SJSA1 (cell line): ENCODE measurements at places on chromosomes 3 and 15. TPM values are rescaled to one million over a fixed set of nuclear protein-coding genes. Genes with fewer than 3 reads are reported as not detected.

Gene ITGA11
- 0.34 and 2.0 TPM in 2 replicates for total RNA-seq

Gene ALDH1L1
- total RNA-seq, result not detected in 2 replicates

Gene SCG3
- not detected in 2 replicates for total RNA-seq

Gene CHDH
- 0.47 TPM in 1 of 2 replicates, not detected in the other for total RNA-seq

Gene PAK6
- 0.05 and 0.09 TPM in 2 replicates for total RNA-seq

Gene ADPRH
- 1.3 and 2.0 TPM in 2 replicates for total RNA-seq

Gene DISP2
- total RNA-seq, result 0.21 and 0.28 TPM in 2 replicates

Gene INSYN1
- total RNA-seq, result 0.09 TPM in 1 of 2 replicates, not detected in the other

Gene MUC20
- total RNA-seq, result not detected in 2 replicates

Gene MELTF
- total RNA-seq, result 1.7 and 8.2 TPM in 2 replicates

Gene GP5
- total RNA-seq, result not detected in 2 replicates

Gene RTP1
- not detected in 2 replicates for total RNA-seq

Gene PTX3
- total RNA-seq, result 8.1 and 10.5 TPM in 2 replicates

Gene PLA2G4D
- not detected in 2 replicates for total RNA-seq

Gene GP9
- total RNA-seq, result not detected in 2 replicates

Gene ELL3
- total RNA-seq, result 2.2 and 2.8 TPM in 2 replicates

Gene UBE2Q2
- total RNA-seq, result 40.1 and 52.8 TPM in 2 replicates

Gene SPSB4
- total RNA-seq, result 0.05 TPM in 1 of 2 replicates, not detected in the other

Gene ARHGEF26
- total RNA-seq, result 12.0 and 14.9 TPM in 2 replicates

Gene RARB
- 11.7 and 17.9 TPM in 2 replicates for total RNA-seq

Gene MAN2C1
- 55.7 and 122 TPM in 2 replicates for total RNA-seq

Gene SLCO2A1
- total RNA-seq, result 0.16 TPM in 1 of 2 replicates, not detected in the other

Gene STRA6
- 0.18 TPM in 1 of 2 replicates, not detected in the other for total RNA-seq

DNA sequence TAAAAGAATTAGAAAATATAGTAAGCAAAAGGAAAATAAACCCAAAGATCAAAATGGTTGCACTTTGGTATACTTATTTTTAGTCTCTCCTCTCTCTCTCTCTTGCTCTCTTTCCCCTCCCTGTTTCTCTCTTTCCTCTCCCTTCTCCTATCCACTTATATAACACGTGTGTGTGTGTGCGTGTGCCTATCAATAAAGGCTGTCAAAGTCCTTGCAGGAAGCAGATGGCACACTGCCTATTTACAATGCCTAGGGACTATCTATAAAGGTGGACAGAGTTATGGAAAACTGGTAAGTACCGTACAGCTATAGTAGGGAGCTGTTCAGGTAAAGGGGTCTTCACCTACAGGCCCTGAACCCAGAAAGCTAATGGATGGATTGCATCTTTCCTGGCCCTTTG lies 161.6 kb downstream of the SQOR start:
- no peaks in the 10 kb centered on the region for H3K36me3 ChIP-seq
- peaks cover 2% of the 10 kb centered on the region; the same call in 1 of the 2 replicates for H3K4me1 ChIP-seq
- no peaks in the 10 kb centered on the region for H3K27me3 ChIP-seq
- no peak overlapping the region for H3K27ac ChIP-seq
- DNase-seq, result no peak

DNA sequence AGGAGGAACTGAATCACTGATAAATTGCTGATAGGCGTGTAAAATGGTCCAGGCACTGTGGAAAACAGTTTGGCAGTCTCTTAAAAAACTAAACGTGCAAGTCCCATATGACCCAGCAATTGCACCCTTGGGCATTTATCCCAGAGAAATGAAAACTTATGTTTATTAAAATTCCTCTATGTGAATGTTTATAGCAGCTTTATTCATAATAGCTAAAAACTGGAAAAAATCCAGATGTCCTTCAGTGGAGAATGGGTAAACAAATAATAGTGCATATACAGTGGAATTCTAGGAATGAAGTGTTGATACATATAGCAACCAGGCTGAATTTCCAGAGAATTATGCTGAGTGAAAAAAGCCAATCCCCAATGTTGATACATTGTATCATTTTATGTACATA lies 482.2 kb upstream of the PDZRN3 start:
- H3K4me1 ChIP-seq, result no peaks in the 10 kb centered on the region
- H3K27ac ChIP-seq, result no peak overlapping the region
- DNase-seq, result no peak
- no peak overlapping the region for H3K4me3 ChIP-seq
- H3K36me3 ChIP-seq, result no peaks in the 10 kb centered on the region
- no peaks in the 10 kb centered on the region for H3K27me3 ChIP-seq

DNA sequence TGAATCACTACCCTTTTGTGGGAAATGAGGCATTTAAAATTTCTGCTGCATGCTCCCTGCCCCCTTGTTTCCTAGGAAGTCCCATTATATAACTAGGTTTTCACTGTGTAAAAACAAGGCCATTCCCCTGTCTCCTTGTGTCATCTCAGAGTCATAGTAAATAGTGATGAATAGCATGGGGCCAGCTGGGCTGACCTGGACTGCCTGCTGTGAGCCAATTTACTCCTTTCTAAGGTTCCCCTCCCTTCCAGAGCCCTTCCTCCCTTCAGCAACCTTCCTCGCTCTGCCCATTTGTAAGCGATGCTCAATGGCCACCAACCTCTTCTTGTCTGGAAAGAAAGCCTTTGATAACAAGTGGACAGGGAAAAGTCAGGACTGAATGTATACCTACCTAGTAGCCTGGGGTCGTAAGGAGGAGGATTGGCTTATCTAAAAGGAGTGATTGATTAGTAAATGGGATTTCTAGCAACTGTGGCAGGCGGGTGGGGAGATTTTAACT lies 11.7 kb downstream of the ITGA11 start:
- no peak for DNase-seq
- H3K27ac ChIP-seq, result no peak overlapping the region
- H3K4me1 ChIP-seq, result no peaks in the 10 kb centered on the region
- no peaks in the 10 kb centered on the region for H3K27me3 ChIP-seq
- no peaks in the 10 kb centered on the region for H3K36me3 ChIP-seq

- H3K4me1 ChIP-seq, result peaks cover 80% of the 10 kb centered on the region
- H3K4me3 ChIP-seq, result peak overlapping the region; percentile 1; the same call in 1 of the 2 replicates
- H3K27me3 ChIP-seq, result no peaks in the 10 kb centered on the region
These were observed 5.3 kb downstream of the INAFM2 start for GRCh38 chr15:40328751-40329150.

- DNase-seq, result no peak
- H3K4me1 ChIP-seq, result no peaks in the 10 kb centered on the region
- no peak overlapping the region for H3K4me3 ChIP-seq
- no peaks in the 10 kb centered on the region for H3K27me3 ChIP-seq
- no peaks in the 10 kb centered on the region for H3K36me3 ChIP-seq
- H3K27ac ChIP-seq, result no peak overlapping the region
These were observed 227.2 kb downstream of the XXYLT1 start for GRCh38 chr3:195043607-195044339.

DNA sequence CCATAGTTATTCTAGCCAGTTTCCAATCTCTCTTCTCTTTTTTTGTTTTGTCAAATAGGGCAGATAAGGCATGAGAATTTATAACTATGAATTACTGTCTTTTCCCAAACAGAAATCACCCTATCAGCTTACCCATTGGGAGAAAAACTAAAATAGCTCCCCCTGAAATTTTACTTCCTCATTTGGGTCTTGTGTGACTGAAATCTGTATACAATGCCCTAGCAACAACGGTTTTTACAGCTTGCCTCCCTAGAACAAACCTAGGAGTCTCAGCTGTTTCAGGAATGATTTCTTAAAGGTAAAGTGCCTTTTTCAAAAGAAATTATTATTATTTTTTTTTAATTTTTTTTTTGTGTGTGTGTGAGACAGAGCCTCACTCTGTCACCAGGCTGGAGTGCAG lies 56.8 kb downstream of the CD86 start:
- H3K36me3 ChIP-seq, result no peaks in the 10 kb centered on the region
- H3K27ac ChIP-seq, result no peak overlapping the region
- no peaks in the 10 kb centered on the region for H3K27me3 ChIP-seq

- no peak overlapping the region for H3K27ac ChIP-seq
- no peaks in the 10 kb centered on the region for H3K36me3 ChIP-seq
- H3K4me3 ChIP-seq, result no peak overlapping the region
These were observed 727.7 kb downstream of the NTRK3 start for GRCh38 chr15:87528873-87529272.

- H3K36me3 ChIP-seq, result no peaks in the 10 kb centered on the region
- no peak for DNase-seq
- no peak overlapping the region for H3K27ac ChIP-seq
These were observed 32.0 kb downstream of the LSAMP start for GRCh38 chr3:116413319-116413718.

GRCh38 chr3:83093222-83093572 lies 1331.8 kb upstream of the GBE1 start:
- no peaks in the 10 kb centered on the region for H3K36me3 ChIP-seq
- no peak overlapping the region for H3K4me3 ChIP-seq
- H3K27ac ChIP-seq, result no peak overlapping the region
- no peak for DNase-seq
- H3K4me1 ChIP-seq, result no peaks in the 10 kb centered on the region

DNA sequence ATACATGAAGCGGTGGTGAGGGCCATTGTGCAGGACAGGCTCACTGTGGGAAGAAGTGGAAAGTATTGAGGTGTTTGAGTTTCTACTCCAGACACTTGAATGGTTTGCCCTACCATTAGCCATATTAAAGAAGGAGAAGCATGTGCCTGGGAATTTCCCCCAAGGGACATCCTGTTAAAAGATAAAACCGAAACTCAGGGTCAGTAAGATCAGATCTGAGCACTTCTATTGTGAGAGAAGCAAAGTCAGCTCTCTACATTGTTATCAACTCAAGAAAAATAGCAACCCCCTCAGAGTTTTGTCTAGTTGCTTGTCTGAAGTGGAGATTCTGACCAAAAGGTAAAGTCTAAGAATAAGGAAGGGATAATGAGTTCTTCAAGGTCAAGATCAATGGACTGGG lies 269.8 kb downstream of the CHST2 start:
- H3K27me3 ChIP-seq, result no peaks in the 10 kb centered on the region
- no peaks in the 10 kb centered on the region for H3K36me3 ChIP-seq
- no peak overlapping the region for H3K27ac ChIP-seq

GRCh38 chr3:188520466-188520865 lies 366.5 kb downstream of the LPP start:
- DNase-seq, result no peak
- H3K27me3 ChIP-seq, result no peaks in the 10 kb centered on the region
- peaks cover 11% of the 10 kb centered on the region for H3K4me1 ChIP-seq
- no peak overlapping the region for H3K4me3 ChIP-seq

GRCh38 chr3:123586131-123586530 lies 1.3 kb upstream of the HACD2 start:
- H3K4me3 ChIP-seq, result peak overlapping the region; percentile 65
- peak overlapping the region; percentile 85 for H3K27ac ChIP-seq
- peaks cover 18% of the 10 kb centered on the region; the same call in 1 of the 2 replicates for H3K36me3 ChIP-seq
- H3K27me3 ChIP-seq, result no peaks in the 10 kb centered on the region
- H3K4me1 ChIP-seq, result peaks cover 26% of the 10 kb centered on the region
- peak; percentile 48 for DNase-seq

- no peaks in the 10 kb centered on the region for H3K4me1 ChIP-seq
- no peak for DNase-seq
- H3K4me3 ChIP-seq, result no peak within 1 kb of the TSS
- H3K36me3 ChIP-seq, result no peaks in the 10 kb centered on the region
- H3K27me3 ChIP-seq, result no peaks in the 10 kb centered on the region
These were observed at the start of gene GPR15 for GRCh38 chr3:98531622-98532274. Gene GPR15 (plus strand): TSS chr3:98531978. CDS start chr3:98532034, 56 bp downstream.

- H3K36me3 ChIP-seq, result no peaks in the 10 kb centered on the region
- H3K27ac ChIP-seq, result no peak overlapping the region
- H3K4me3 ChIP-seq, result no peak overlapping the region
- H3K4me1 ChIP-seq, result no peaks in the 10 kb centered on the region
- no peak for DNase-seq
These were observed 24.0 kb upstream of the CSTA start for GRCh38 chr3:122301063-122301462.

GRCh38 chr3:110736332-110736731 lies 335.3 kb upstream of the NECTIN3 start:
- H3K36me3 ChIP-seq, result no peaks in the 10 kb centered on the region
- no peak overlapping the region for H3K4me3 ChIP-seq
- H3K4me1 ChIP-seq, result no peaks in the 10 kb centered on the region
- no peak overlapping the region for H3K27ac ChIP-seq
- no peaks in the 10 kb centered on the region for H3K27me3 ChIP-seq

DNA sequence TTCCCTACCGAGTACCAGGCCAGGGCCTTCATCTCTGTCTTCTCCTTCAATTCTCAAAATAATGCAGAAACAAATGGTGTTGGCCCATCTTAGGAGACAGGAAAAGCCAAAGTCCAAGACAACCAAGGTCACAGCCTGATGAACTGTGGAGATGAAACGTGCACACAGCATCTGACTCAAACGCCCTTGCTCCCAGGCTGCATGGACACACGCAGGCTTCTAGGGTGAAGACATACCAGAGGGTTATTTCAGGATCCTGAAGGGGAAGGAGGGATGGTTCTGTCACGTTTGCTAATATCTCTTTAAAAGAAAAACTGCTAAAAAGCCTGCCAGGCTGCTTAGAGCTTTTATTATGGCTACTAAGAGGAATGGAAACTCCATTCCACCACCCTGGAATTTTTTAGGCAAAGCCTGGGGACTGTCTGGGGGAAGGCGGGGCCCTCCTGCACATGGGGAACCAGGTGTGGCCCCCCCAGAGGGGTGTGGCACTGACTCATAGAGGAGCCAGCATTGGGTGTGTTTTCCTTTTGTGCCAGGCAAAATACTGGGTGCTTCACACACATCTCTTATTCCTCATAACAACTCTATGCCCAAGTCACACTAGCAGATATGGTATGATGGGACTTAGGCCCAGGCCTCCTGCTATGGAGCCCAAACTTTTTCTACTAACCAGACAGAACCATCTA lies 62.9 kb downstream of the UMPS start:
- peaks cover 6% of the 10 kb centered on the region for H3K36me3 ChIP-seq
- H3K27me3 ChIP-seq, result no peaks in the 10 kb centered on the region
- no peak overlapping the region for H3K4me3 ChIP-seq
- no peak for DNase-seq
- no peak overlapping the region for H3K27ac ChIP-seq
- H3K4me1 ChIP-seq, result peaks cover 18% of the 10 kb centered on the region

- H3K36me3 ChIP-seq, result no peaks in the 10 kb centered on the region
- H3K27ac ChIP-seq, result no peak overlapping the region
- DNase-seq, result no peak
- no peak overlapping the region for H3K4me3 ChIP-seq
- H3K27me3 ChIP-seq, result no peaks in the 10 kb centered on the region
- no peaks in the 10 kb centered on the region for H3K4me1 ChIP-seq
These were observed 74.7 kb upstream of the CNTN4 start for GRCh38 chr3:2023959-2024358.

- H3K4me1 ChIP-seq, result no peaks in the 10 kb centered on the region
- H3K27me3 ChIP-seq, result no peaks in the 10 kb centered on the region
- H3K4me3 ChIP-seq, result no peak overlapping the region
- H3K27ac ChIP-seq, result no peak overlapping the region
These were observed 178.3 kb downstream of the SUCNR1 start for GRCh38 chr3:152051501-152052404.

GRCh38 chr3:180755556-180755955 lies 76.3 kb upstream of the CCDC39 start:
- no peak overlapping the region for H3K4me3 ChIP-seq
- DNase-seq, result no peak
- no peaks in the 10 kb centered on the region for H3K4me1 ChIP-seq
- H3K36me3 ChIP-seq, result no peaks in the 10 kb centered on the region
- no peak overlapping the region for H3K27ac ChIP-seq
- no peaks in the 10 kb centered on the region for H3K27me3 ChIP-seq
